ENCODE measurements at places on chromosomes 11 and 22.

- peak; percentile 27 for DNase-seq
These were observed 23.4 kb upstream of the RIC3 start for GRCh38 chr11:8192016-8192895.

- no peak for DNase-seq
These were observed 13.7 kb downstream of the BIRC2 start for GRCh38 chr11:102360681-102361080.

DNA sequence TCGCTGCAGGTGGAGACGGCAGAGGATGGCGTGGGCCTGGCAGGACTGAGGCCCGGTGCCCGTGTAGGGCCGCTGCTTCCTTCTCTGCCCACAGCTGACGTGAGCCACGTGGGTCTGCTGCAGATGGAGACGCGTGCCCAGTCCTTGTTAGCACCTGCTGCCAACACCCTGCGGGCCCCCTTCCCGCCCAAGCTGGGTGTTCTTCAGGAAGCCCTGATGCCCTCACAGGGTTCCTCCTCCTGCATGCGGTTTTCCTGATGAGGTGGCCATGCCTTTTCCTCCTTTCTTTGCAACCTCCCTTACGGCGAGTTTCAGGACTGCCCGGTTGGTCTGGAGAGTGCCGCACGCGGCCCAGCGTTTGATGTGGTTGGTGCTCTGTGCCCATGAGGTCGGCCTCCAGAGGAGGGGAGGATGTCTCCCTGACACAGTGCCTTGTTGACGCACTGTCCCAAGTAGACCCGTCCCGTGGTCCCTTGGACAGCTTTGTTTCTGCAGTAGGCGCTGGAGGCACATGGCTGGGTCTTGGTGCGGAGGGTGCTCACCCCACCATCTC lies 44.7 kb downstream of the AP2A2 start:
- DNase-seq, result no peak

DNA sequence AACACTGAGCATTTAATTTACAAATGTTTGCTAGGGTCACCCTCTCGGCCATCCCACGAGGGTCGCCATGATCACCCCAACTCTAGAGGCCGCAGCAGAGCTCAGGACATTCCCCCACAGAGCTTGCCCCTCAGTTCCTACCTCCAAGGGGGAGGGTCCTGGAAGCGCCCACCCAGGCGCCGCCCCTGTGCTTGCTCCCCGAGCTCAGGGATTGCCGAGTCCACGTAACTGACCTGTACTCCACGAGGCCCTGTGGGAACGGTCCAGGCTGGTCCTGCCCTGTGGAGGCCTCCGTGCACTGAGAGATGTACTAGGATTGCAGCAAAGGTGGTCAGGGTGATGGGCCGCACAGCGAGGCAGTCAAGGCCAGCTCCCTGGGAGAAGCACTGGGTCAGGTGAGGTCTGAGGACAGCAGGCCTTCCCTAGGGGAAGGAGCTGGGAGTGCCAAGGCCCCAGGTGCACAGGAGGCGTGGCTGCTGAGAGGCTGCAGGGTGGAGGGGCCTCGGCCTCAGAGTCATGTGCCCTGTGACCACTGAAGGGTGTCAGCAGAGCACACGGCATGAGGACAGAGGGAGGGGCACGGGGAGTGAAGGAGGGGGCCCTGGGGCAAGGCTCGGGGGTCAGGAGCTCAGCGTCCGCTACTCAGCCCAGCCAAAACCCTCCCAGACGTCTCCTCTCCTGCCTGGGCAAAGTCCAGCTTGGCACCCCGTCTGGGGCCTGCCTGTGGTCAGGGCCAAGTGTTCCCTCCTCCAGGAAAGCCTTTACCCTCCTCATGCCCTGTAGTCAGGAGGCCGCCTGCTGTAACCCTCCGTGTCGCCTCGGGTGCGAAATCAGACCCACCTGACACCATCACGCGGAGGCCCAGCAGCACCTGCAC lies 2.4 kb upstream of the MIOX start:
- no peak for DNase-seq

GRCh38 chr11:118913411-118914125 lies 12.2 kb downstream of the BCL9L start:
- DNase-seq, result peak; percentile 96

GRCh38 chr11:69475866-69476471 lies 5.5 kb upstream of the LINC01488 start:
- DNase-seq, result no peak

- DNase-seq, result no peak
These were observed 498.2 kb downstream of the KCNA4 start for GRCh38 chr11:29518389-29519174.

- DNase-seq, result peak; percentile 27
These were observed 17.4 kb downstream of the DRD2 start for GRCh38 chr11:113457784-113458183.

DNA sequence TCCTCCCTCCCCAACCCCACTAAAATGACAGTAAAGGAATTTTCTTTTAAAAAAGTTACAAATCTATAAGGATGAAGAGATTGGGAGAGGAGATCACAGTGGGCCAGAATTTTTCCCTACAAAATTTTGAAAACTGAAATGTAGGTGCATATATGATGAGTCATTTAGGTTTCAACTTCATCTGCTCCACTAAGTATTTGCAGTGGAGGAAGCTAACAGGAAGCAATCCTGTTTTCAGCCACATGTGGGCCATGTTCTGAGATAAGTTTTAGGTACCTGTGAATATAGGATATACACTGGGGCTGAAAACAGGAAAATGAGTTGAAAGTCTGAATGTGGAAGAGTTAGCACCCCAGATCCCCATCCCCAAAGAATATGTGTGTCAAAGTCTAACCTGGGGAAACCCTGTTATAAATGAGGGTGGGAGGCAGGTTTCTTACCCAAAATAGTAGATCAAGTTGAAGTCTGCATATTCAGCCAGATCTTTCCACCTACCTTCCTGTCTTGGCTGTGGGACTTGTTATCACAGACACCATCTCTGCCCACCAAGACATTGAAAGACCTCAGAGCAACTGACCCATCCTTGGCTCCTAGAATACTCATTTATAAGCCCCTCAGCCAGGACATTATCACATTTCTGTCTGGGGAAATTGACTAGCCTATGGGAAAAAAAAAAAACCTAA lies 87.3 kb downstream of the PACS1 start:
- DNase-seq, result no peak

GRCh38 chr11:44689265-44689664 lies 37.5 kb upstream of the TSPAN18 start:
- DNase-seq, result no peak

GRCh38 chr11:108592591-108593213 lies 866 bp downstream of the EXPH5 start:
- DNase-seq, result peak; percentile 56

- no peak for DNase-seq
These were observed 17.4 kb downstream of the RASD2 start for GRCh38 chr22:35558031-35558430.

DNA sequence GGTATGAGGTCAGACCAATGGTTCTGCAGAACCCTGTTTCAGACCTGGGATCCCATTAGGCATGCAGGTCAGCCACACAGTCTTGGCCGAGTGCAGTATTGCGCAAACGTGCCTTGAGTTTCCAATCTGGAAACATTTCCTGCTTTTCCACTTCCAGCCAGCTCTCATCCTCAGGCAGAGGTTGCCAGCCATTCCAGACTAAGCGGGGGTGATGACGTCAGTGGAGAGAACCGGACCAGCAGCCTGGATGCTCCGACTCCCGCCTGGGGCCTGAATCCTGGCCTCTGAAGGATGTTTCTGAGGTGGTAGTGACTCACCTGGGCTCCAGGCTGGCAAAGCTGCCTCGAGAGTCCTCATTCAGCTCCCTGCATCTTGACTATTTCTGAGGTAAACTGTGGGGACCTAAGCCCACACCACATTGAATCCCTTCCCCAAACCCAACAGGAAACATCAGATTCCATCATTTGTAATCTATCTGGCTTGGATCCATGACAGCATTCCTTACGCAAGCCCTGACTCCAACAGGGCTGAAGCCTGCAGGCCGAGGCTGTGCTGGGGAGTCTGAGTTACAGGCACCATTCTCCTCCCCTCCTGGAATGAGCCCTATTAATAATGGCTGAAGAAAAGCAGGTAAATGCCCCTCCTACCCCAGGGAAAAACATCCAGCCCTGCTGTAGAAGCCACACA lies 83.0 kb downstream of the ABTB2 start:
- no peak for DNase-seq

GRCh38 chr11:114309517-114309916 lies 13.3 kb downstream of the NNMT start:
- no peak for DNase-seq

DNA sequence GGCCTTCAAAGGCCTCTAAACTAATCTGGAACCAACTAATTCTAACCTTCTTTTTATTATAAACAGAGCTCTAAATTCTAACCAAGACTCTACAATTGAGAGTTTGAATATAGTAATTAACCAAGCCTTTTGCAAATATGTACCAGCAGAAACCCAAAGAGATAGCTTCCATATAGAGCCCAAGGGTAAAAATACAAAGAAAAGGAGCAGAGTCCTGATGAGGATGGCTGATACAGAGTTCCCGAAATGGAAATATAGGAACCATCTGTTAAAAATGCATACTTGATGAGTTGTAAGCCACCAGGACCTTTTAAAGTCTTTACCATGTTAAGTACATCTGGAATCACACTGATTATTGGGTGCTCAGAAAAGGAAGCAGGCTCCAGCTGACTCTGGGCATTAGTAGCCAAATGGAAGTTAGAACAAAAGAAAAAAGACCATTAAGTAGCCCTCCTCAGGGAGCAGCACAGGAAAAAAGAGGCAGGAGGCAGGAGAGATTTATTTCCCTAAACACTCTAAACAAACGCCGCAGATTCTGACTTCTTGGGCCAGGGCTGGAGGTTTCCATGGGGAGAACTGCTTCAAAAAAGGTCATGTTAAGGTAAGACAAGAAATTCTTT lies 463.1 kb upstream of the FAT3 start:
- DNase-seq, result no peak

GRCh38 chr22:48340191-48340590 lies 1487.5 kb downstream of the BRD1 start:
- DNase-seq, result no peak

DNA sequence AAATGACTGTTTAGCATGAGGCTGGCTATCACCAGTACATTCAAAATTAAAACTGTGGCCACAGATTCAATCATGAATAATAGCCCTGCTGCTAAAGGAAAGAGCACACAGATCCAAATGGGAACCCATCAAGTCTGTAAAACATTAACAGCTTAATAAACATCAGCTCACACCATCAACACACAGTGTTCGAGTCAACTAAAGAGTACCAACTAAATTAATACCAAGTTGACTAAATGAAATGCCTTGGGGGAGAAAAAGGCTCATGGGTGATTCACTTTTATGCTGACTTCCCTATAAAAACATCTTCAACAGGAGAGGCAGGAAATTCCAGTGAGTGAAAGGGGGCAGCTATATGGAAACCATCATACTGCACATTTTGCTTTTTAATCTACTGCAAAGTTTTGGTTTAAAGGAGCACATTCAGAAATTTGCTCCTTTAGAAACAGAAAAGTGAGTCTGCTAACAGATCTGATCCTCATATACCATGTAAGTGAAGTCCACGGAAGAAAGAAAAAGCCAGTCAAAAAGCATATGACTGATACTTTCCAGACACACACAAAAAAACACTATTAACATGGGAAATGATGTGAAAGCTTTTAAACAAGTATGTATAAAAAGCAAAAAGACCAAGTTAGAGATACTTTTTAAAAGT lies 16.3 kb downstream of the LGR4 start:
- peak; percentile 45 for DNase-seq

DNA sequence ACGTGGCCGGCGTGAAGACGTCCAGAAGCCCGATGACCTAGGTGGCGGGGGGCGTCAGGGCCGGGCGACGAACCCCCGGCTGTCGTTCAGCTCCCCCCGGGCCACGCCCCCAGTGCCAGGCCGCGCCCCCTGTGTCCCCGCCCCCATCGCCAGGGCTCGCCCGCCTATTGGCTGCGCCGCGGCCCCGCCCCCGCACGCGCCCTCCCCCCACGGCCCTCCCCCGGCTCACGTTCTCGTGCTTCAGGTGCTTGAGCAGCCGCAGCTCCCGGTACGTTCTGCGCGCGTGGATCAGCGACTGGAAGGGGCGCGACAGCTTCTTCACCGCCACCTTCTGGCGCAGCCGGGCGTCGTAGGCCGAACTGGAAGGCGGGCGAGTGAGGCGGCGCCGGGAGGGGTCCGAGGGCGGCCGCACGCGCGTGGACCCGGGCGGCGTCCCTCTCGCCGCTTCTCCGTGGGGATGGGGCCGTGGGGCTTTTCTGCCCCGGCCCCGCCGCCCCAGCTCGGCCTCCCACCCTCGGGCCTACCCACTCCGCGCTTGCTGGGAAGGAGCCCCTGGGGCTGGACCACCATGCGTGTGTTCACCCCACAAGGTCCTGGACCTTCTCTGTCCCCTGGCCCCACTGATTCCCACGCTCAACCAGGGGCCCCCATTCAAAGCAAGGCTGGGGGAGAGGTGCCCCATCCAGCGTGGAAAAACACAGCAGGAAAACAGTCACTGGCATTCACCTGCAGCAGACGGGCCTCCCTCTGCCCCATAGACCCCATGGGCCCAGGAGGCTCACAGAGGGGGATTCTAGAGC lies 2.4 kb downstream of the MAPK11 start:
- no peak for DNase-seq

- peak; percentile 95 for DNase-seq
These were observed 13.6 kb downstream of the KCNJ5 start for GRCh38 chr11:128904656-128905344.

DNA sequence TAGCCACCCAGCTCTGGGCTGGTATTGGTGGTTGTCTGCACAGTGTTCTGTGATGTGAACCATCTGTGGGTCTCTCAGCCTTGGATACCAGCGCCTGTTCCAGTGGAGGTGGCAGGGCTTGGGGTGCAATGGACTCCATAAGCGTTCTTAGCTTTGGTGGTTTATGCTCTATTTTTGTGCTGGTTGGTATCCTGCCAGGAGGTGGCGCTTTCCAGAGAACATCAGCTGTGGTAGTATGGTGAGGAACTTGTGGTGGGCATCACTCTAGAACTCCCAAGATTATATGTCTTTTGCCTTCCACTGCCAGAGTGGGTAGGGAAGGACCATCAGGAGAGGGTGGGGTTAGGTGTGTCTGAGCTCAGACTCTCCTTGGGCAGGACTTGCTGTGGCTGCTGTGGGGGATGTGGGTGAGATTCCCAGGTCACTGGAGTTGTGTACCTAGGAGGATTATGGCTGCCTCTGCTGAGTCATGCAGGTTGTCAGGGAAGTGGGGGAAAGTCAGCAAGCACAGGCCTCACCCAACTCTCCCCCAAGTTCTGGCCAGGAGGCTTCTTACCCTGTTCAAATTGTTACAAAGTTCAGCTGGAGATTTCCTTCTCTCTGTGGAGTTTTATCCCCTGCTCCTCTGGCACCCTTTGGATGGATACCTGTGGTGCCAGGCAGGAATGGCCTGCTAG lies 47.2 kb downstream of the MRGPRX2 start:
- DNase-seq, result no peak

GRCh38 chr11:100910808-100911207 lies 218.8 kb downstream of the PGR start:
- DNase-seq, result no peak

DNA sequence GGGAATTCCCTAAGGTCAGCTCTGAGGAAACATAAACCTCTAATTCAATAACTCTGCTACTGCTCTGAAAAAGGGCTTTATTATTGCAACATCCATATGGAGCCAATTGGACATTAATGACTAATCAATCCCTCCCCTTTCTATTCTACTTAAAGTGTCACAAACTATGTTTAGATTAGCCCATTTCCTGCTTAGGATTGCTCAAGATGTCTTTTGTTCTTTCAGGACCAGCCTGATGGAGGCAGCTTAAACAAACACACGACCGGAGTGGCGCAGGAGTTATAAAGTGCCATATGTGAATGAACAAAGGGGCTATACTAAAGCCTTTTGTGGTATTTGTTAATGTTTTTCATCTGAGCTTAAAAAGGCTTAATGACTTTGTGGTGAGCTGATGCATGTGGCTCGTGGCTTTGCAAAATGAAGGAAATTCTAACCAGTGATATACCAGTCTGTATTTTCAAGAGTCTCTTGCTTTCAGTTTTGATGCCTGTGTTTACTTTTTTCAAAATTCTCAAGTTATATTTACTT lies 354.4 kb downstream of the SOX6 start:
- peak; percentile 46 for DNase-seq
